Effector CD8-positive, alpha-beta T cell (primary cell): ENCODE measurements at places on chromosomes 6 and 20.

DNA sequence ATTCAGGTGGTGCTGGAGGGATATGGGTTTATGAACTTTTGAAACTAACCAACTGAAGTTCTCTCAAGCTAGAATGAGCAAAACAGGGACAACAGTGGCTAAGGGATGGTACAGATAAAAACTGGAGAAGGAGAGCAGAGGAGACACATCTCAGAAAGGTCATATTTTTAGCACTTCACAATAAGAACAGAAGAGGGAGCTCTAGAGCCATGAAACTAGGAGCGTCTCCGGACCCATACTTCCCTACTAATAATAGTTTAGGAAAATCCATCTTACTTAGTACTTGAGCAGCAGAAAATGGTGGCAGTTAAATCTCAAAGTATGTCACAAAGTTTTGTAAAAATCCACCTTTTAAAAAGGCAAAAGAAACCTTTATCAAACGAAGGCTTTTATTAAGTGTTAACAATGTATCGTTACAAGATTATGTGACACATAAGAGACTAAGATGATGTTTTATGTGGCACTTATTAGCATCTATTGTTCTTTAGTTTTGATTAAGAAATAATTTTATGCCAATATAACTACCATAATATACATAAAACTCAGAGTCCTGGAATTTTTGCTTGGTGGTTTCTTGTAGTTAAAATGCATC is 278.6 kb downstream of the TBC1D32 start:
- no peak for DNase-seq

DNA sequence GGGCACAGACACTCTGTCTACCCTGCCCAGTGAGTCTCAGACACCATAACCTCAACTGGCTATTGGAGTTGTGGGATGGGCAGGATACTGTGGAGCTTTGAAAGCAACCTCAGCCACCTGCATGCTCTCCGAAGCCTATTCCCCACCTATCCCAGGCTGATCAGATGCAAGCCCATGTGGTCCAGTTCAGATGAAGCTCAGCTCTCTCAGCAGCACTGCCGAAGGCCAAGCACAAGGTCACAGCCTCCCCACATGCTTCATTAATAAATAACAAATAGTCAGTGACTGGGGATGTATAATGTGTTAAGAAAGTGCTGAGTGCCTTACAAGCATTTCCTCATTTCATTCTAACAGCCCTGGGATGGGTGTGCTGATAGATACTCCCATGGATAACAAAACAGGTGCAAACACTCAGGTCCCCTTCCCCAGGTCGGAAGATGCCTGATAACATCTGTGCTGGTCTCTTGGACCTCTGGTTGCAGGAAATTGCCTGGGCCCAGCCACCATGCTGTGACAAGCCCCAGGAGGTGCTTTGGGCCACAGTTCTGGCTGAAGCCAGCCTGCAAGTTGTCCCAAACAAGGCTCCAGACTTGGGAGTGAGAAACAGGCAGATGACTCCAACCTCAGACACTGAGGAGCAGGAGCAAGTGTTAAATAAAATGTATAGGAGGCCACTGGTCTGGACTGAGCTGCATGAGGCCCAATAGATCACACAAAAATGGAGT is 3.7 kb downstream of the ACSS1 start:
- DNase-seq = no peak

GRCh38 chr6:115064680-115065079 is 721.9 kb upstream of the HS3ST5 start:
- no peak for DNase-seq

- no peak for DNase-seq
Measured at GRCh38 chr6:21496706-21497105, 96.8 kb upstream of the SOX4 start.

DNA sequence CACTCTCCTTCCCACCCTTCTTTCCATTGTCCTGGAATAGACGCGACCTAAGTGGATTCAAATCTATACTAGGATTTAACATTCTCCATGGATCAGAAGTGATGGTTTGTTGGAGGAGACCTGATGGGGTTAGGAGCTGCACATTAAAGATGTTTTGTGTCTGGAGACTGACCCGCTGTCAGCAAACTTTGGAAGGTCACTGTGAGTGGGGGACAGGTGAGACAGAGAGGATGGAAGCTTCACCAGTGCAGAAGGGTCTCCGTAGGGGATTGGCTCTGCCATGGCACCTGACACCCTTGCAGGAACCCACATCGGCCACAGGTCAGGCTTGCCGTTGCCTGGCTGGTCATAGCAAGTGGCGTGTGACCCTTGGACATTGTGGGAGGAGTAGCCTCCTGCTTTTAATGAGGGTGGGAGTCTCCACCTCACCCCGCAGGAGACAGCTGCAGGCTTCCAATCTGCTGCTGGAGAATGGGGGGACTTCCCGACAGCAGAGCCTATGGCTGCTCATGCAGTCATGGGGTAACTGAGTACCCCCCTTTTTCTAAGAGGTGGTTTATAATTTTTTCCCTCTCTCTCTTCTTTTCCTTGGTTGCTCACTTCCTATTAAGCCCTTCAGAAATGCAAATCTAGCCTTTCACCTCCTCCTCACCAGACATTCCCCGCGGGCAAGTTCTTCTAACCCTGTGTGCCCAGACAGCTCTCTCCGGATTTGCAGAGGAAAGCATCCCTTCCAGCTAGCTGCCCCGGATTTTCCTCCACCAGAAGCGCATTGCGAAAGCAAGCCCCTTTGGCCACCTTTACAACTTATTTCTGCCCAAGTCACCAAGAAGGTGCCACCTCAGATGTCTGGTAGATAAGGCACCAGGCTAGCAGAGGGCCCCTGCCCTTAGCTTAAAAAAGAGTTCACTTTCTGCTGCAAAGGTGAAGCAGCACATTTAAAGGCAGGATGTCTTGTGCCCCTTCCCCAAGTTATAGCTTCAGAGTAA is 53.5 kb downstream of the DACT2 start:
- no peak for DNase-seq

DNA sequence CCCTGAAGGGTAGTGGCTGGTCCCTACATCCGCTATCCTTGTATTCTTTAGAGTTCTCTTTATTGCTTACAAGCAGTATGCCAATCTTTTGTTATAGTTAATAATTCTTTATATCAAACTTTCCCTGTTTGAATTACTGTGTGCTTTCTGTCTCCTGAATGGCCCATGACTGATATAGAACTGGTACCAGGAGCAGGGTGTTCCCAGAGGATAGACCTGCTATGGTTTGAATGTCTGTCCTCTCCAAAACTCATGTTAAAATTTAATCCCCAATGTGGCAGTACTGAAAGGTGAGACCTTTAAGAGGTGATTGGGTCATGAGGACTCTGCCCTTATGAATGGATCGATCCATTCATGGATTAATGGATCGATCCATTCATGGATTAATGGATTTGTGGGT is 26.0 kb downstream of the CD164 start:
- DNase-seq = no peak

GRCh38 chr6:27791182-27791943 is 120.8 kb downstream of the OR2B2 start:
- DNase-seq = no peak

DNA sequence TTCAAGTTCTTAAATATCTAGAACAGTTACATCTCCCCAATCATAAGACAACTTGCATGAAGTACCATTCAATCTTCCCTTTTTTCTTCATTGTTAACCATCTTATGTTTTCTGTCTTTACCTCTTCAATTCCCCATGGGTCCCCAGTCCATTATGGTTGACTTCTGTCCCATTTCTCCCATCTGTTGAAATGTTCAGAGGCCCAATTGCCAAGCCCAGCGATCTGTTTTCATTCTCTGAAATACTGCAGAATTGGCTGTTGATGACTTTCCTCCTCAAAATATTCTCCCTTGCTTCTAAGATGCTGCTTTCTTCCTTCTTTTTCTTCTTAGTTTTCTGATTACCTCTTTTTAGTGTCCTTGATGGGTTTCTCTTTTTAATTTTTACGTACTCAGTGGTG is 26.0 kb downstream of the DSTN start:
- no peak for DNase-seq

DNA sequence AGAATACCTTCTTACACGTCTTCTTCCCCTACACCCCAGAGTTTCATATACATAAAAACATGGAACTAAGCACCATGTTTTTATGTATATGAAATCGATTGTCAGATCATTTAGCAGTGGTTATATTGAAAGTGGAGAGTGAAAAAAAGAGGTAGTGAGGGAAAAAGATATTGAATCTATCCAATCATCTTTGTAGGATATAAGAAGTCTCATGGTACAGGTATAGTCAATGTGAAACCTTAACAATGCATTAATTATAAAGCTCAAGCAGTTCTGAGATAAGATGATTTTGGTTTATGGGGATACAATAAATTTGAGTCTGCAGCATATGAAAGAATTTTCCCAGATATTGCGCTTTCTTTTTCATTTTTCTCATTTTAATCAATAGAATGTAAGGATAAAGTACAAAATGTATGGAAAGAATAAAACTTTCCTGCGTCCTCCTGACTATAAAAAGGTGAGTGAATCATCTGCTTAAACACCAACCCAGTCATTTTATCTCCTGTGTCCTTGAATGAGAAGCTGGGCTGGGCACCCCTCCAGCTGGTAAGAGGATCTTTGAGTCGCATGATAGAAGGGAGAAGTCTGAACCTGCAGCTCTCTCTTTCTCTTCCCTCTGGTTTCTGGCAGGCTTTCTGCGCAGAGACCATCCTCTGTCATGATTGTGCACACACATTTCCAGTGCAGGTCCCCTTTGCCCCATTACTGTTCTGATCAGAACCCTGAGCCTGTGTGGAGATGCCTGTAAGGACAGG is 28.1 kb upstream of the AKIRIN2 start:
- no peak for DNase-seq

- DNase-seq = no peak
Measured at GRCh38 chr6:52535711-52536423, 41.0 kb downstream of the TRAM2 start.

- DNase-seq = no peak
Measured at GRCh38 chr6:69900869-69901268, 34.5 kb downstream of the COL19A1 start.

- peak; percentile 27 for DNase-seq
Measured at GRCh38 chr6:22062807-22063408, 233.9 kb downstream of the PRL start.

GRCh38 chr6:1619673-1620503 is 10.2 kb downstream of the FOXC1 start:
- no peak for DNase-seq

- no peak for DNase-seq
Measured at GRCh38 chr6:168545428-168545827, 104.4 kb downstream of the SMOC2 start.

DNA sequence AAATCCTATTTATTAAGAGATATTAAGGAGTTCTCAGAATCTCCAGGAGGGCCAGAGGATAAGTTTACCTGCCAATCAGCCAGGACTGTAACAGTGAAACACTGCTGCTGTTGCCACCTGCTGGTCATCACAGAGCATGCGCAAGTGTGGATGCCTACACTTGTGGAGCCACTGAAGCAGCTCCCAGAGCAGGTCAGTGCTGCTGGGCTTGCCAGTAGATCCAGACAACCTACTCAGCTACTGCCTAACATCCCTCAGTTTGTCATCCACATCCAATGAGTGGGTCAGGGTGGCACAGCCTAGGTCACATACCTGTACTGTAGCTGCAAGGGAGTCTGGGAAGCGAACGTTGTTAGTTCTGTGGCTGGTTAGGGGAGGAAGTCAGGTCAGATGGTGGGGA is 18.3 kb upstream of the NHSL1 start:
- DNase-seq = peak; percentile 27

DNA sequence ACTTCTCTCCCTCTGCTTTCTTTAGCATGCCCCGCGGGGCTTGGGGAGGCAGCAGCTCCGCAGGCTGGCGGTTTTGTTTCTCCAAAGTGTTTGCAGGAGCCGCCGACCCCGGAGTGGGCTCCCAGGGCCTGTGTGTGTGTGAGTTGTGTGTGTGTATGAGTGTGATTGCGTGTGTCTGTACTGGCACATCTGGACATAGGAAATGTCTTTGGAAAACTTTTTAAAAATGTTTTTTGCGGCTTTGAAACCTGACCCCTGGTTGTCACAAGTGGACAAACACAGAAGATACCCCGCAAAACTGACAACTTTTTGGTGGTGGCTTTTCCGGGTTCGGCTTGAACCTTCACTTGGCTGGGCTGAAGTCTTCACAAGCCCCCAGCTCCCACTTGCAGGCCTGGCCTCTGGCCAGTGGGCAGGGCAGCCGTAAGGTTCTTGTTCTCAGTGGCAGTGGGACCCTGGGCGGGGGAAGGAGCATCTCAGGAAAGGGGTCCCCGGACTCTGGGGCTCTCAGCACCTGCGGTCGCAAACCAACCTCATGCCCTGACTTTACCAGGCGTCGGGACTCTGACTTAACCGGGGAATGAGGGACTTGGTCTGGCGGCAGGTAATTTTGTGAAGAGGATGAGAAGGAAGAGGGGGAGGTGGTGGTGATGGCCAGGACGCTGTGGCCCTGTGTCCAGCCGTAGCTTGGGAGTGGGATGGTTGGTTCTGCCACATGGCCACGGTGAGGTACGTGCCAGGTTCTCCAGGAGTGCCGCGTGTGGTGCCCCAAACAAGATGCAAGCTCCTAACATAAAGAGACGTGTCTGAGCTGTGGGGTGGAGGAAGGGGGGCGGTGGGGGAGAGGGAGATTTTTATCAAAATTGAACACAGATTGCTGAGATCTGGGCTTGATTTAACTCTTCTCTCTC is 619 bp downstream of the DAAM2 start:
- no peak for DNase-seq

DNA sequence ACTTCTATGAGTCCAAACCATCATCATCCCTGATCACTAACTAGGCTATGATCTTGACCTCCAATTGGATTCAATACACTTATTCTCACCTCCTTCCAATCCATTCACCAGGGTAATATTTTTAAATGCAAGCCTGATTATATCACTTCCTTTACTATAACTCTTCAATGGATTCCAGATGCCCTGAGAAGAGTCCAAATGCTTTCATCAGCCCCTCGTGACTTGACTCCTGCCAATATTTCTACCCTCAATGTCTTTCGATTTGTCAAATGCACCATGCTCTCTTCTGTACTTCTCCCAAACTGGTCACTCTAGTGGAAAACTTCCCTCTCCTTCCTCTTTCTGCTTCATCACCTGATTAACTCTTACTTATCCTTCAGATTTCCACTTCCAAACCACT is 70.8 kb downstream of the CD164 start:
- DNase-seq = no peak

DNA sequence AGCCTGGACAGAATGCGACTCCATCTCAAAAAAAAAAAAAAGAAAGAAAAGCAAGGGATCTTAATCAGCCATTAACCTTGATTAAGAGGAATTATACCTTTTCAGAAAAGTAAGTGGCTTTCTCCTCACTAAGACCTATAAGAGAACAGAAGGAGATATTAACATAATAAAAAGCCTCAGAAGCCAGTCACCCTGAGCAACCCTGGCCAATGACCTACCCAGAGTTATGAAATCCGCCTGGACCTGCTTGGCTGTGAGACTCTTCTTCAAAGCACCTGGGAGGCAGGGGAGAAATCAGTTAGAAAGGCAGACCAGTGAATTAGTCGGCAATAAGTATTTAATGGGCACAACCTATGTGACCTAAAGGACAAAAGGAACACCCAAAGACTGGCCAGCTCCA is 32.7 kb upstream of the C20orf203 start:
- DNase-seq = no peak

- no peak for DNase-seq
Measured at GRCh38 chr6:51983564-51983963, 103.8 kb downstream of the PKHD1 start.

- DNase-seq = no peak
Measured at GRCh38 chr6:14550822-14551221, 433.2 kb downstream of the CD83 start.

- no peak for DNase-seq
Measured at GRCh38 chr6:95228636-95229035, 348.7 kb upstream of the MANEA start.

- DNase-seq = no peak
Measured at GRCh38 chr6:14189074-14189473, 71.5 kb downstream of the CD83 start.
